ENCODE measurements at places on chromosomes 6 and 20. TPM values are rescaled to one million over a fixed set of nuclear protein-coding genes. Genes with fewer than 3 reads are reported as not detected.

DNA sequence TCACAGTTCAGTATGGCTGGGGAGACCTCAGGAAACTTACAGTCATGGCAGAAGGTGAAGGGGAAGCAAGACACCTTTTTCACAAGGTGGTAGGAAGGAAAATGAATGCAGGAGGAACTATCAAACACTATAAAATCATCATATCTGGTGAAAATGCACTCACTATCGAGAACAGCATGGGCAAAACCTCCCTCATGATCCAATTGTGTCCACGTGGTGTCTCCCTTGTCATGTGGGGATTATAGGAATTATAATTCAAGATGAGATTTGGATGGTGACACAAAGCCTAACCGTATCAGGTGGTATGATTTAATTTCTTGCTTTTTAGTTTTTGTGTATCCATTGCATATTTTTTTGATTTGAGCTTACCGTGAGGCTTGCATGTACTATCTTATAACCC, 133.2 kb upstream of the SYNCRIP start:
- DNase-seq, result no peak

DNA sequence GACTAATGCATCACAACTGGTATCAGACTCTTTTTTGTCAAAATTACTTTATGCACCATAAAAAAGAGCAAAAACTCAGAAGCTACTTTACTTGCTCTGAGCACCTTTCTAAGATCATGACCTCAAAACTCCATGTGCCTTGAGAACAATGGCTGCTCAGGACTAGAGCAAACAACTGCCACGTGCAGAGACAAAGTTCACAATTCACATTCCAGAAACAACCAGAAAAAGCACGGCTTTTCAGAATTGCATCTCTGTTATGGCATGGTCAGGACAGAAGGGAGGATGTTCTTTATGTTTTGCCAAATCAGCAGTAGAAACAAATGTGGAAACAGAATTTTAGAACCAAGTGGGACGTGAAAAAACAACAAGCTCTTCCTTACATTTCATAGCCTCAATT, 70.5 kb downstream of the CNKSR3 start:
- no peak for DNase-seq

GRCh38 chr6:6366803-6367202, 46.3 kb upstream of the F13A1 start:
- peak; percentile 14 for DNase-seq

DNA sequence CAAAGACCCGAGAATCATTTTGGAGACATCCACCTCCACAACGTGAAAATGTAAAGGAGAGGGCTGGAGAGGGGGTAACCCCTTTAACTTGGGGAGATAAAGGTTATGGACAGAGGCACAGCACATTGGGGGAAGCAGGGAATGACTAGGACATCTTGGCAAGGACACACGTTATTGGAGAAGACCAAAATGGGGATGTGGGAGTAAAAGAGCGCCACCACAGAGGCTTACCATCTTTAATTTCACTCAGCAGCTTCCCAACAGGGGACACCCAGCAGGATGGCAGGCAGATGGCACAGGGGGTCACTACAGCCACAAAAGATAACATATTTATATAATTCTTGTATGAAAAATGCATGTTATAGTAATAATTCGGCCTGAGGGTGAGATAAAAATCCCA, 9.8 kb downstream of the C6orf52 start:
- no peak for DNase-seq

DNA sequence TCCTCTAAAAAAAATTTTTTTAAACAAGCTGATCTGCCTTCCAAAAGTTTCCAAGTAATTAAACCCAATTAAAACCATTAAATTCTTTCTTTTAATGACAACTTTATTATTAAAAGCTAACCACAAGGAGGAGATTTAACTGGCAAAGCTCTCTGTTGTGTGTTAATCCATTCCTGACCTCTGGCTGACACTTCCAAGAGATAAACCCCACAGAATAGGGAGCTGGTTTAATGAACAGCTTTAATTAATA, 230.8 kb downstream of the EYA2 start:
- DNase-seq, result peak; percentile 47

GRCh38 chr6:8481727-8482126, 46.4 kb upstream of the SLC35B3 start:
- DNase-seq, result no peak

DNA sequence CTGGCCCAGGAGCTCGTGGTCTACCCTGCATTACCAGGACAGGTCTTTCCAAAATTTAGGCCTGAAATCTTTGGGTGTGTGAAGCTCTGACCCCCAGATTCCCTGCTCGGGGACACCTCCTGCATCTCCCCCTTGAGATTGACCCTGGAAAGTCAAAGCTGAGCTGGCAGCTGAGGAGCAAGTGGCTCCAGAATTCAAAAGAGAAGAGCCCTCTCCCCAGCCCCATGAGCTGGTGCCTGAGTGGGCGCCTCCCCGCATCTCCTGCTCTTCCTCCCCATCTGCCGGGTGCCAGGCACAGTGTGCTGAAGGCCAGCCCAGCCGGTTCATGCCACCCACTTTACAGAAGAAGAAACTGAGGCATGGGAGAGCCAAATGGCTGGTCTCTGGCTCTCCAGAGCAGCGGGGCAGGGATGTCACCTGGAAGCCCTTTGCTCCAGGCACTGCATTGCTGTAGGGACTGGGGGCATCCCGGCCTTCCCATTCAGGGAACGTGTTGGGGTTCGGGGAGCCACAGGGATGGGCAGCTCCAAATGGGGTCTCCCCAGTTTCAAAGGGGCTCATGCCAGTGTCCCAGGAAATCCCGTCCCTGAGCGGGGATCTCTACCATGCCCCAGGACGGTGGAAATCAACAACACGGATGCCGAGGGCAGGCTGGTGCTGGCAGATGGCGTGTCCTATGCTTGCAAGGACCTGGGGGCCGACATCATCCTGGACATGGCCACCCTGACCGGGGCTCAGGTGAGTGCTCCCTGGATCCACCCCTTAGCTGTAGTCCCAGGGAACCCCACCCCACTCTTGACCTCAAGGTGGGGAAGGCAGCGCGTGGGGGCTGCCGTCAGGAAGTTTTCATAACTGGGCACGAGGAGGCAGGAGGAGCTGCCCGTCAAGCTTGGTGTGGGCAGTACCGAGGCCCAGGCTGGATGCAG, 20.5 kb downstream of the NPEPL1 start:
- DNase-seq, result no peak

DNA sequence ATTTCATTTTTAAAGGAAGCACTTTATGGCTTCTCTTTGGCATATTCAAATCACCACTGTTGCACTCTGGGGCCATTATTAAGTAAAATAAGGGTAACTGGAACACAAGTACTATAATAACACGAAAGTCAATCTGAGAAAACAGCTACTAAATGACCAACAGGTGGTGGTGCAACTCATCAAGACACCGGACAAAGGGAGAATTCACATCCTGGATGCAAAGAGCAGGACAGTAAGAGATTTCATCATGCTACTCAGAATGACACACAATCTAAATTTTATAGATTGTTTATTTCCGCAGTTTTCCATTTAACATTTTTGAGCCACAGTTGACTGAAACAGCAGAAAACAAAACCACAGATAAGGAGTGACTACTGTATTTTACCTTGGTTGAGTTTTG, 27.6 kb upstream of the LY86 start:
- DNase-seq, result no peak

DNA sequence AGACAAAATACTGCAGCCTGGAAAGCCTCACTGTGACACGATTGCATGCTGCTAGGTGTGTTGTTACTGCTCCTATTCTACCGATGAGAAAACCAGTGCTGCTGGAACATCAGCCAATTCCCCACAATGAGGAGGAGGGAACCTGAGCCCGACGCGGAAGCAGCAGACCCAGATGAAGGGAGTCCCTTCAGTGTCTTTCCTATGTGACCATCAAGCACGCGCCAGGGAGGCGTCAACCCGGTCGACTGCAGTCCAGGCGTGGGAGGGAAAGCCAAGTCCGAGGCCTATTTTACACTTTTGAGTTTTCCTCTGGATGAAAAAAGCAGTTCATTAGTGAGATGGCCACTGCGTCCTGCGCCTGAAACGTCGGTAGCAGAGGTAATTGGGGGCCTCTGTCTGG, 63.3 kb downstream of the STK35 start:
- DNase-seq, result no peak

GRCh38 chr6:162058281-162058875, 669.2 kb downstream of the PRKN start:
- no peak for DNase-seq

DNA sequence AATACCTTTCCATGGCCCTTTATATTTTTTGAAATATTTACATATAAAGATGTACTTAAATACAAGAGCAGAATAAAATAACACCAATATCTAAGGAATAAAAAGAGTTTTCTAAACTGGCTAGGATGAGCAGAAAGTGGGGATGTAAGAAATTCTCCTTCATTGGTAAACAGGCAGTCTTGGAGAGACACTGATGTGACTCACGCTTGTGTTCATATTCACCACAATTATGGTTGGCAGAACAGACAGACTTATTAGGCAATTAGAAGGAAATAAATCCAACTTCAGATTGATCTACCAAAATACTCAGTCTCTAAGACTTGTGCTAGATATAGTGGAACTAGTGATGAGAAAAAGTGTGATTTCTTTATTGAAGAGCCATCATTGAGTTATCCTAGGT, 463.7 kb downstream of the CDC5L start:
- no peak for DNase-seq

DNA sequence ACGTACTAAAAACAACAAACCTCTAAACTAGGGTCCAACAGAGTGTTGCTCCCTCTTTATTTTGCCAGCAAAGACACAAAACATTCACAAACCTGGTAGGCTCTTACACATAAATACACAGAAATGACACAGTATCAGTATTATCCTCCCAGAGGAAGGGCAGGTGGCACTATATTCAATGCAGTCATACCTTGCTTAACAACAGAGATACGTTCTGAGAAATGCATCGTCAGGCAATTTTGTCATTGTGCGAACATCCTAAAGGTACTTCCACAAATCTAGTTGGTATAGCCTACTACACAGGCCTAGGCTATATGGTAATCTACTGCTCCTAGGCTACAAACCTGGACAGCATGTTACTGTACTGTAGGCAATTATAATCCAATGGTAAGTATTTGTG, 9.6 kb downstream of the ZBTB2 start:
- no peak for DNase-seq

- no peak for DNase-seq
Measured at GRCh38 chr6:149869275-149869892, 5.2 kb upstream of the LRP11 start.

- DNase-seq, result no peak
Measured at GRCh38 chr6:160788806-160789205, 86.8 kb downstream of the PLG start.

DNA sequence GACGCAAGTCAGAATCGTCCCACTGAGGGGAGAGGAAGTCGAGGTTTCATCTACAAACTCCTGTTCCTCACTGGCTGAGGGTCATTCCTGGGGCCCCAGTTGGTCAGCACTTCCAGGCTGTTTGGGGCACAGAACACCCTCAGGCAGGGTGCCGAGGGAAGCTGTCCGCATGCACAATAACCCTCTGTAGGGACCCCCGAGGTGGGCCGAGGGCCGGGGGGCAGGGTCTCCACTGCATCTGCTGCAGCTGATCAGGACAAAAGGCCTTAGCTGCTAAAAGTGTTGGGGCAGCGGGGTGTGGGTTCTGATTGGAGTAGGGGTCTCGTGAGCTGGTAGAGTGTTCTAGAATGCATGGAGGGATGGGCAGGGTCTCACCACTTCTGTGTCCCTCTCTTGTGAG, 125.1 kb downstream of the TOX2 start:
- no peak for DNase-seq

DNA sequence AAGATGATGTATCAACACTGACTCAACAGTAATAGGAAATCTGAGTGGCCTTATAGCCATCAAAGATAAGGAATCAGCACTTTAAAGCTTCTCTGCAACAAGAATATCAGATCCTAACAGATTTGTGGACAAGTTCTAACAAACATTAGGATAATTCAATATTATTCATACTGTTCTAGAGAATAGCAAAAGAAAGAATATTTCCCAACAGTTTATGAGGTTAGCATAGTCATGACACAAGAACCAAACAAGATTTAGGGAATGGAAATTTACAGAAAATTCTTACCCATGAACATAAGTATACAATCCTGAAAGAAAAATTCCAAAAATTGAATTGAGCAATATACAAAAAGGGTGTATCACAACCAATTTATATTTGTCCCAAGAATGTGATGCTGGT, 64.3 kb upstream of the BTBD3 start:
- no peak for DNase-seq

DNA sequence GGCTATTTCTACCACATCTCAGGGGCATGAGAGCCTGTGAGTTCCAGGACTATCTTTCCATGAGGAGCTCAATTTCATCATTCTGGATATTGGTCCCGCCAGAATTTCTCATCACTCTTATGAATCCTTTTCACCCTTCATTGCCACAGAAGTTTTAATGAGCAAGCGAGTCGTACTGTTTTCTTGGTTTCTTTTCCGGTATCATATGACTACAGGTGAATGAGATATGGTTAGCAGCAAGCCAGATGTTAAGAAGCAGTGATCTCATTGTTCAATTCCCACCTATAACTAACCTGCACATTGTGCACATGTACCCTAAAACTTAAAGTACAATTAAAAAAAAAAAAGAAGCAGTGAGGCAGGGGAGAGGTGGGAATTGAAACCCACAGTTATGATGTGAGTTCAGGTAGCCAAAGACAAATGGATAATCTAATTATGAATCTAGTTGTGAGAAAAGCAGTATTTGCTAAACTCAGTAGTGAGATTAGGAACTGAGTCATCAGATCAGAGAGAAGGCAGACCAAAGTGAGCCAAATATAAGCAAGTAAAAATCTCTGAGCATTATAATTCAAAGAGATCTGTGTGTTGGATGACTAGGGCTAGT, 78.0 kb upstream of the ELOVL5 start:
- DNase-seq, result no peak

DNA sequence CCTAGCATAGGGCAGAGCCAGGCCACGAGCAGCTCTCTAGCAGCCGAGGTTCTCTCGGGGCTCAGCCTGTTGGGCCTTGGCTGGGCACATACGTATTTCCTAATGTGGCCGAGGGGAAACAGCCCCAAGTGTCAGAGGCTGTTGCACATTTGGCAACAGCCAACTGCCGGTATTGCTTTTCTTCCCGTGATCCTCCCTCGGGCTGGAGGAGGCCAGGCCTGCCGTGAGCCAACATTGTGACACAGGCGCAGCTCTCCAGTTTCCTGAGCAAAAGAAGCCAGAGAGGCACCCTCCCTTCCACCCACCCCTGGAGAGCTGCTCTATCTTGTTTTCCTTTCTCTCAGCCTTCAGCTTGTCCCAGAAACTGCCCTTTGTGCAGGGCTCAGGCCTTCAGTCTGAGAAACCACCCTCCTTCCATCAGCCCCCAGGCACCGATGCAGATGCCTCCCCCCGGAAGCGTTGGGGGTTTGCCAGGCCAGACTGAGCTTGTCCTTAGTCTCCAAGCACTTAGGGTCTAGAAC, 5.1 kb upstream of the BPI start:
- peak; percentile 40 for DNase-seq

- no peak for DNase-seq
Measured at GRCh38 chr6:115441651-115442050, 619.0 kb downstream of the FRK start.

Gene CLDN20
- not detected for polyA plus RNA-seq

Gene CYP21A2
- polyA plus RNA-seq, result 0.66 TPM

Gene PPP1R14C
- polyA plus RNA-seq, result 1.8 TPM

Gene CDKN1A
- 103 TPM for polyA plus RNA-seq

Gene ANKRD6
- polyA plus RNA-seq, result 33.9 TPM

Gene LIME1
- 5.6 TPM for polyA plus RNA-seq

Gene SDCBP2
- 9.5 TPM for polyA plus RNA-seq

Gene ULBP2
- 0.73 TPM for polyA plus RNA-seq
